ENCODE measurements at places on chromosomes 5 and 9.

DNA sequence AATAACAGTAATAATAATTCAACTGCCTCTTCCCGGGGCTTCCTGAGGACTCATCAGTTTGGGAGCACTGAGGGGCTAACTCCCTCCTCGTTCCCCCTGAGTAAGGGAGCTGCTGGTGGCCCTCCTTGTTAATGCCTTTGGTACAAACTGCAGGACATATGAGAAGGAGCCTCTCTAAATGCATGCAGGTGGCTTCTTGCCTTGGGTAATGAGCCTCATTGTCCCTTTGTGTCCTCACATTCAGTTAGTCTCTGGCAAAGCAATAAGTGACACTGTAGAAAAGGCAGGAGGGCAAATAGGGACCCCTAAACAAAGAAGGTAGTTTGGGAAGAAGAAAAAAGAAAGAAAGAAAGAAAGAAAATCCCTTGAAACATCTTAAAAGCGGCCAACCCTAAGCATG is 95.4 kb upstream of the ERCC6L2 start:
- DNase-seq = no peak

GRCh38 chr9:77597057-77597456 is 51.1 kb downstream of the GNA14 start:
- DNase-seq = no peak

DNA sequence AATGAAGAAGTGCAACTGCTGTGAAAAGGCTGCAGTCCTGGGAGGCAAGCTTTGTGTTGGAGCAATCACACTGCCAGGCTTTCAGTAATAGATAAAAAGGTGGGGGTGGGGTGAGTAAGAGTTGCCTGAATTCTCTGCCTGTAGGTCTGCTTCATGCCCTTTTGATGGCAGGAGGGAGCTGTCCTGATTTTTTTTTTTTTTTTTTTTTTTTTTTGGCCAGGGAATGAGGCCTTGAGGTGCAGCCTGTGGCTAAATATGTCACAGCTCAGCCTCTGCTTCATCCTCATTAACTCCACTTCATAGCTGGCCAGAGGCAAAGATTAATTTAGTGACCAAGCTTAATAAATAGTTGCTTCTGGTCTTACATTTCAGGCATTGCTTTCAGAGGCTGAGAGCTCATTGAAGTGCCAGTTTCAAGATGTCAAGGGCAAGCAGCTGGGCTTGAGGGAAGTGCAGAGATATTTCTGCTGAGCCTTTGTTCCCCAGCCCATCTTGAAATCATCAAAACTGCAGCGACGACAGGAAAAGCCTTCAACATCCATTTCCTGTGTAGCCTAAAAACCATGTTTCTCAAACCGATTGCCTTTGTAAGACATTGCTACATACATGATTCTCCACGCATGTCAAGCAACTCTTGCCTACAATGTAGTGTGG is 134.7 kb downstream of the MACIR start:
- no peak for DNase-seq

DNA sequence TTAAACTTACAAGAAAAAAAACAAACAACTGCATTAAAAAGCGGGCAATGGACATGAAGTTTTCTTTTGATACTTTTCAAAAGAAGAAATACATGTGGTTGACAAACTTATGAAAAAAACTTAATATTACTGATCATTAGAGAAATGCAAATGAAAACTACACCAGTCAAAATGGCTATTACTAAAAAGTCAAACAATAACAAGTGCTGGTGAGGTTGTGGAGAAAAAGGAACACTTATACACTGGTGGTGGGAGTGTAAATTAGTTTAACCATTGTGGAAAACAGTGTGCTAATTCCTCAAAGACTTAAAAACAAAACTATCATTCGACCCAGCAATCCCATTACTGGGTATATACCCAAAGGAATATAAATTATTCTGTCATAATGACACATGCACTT is 311.6 kb downstream of the ISL1 start:
- DNase-seq = no peak

- DNase-seq = no peak
Measured at GRCh38 chr5:127723571-127723970, 20.4 kb downstream of the CCDC192 start.

- DNase-seq = no peak
Measured at GRCh38 chr5:6492934-6493333, 44.3 kb downstream of the UBE2QL1 start.

DNA sequence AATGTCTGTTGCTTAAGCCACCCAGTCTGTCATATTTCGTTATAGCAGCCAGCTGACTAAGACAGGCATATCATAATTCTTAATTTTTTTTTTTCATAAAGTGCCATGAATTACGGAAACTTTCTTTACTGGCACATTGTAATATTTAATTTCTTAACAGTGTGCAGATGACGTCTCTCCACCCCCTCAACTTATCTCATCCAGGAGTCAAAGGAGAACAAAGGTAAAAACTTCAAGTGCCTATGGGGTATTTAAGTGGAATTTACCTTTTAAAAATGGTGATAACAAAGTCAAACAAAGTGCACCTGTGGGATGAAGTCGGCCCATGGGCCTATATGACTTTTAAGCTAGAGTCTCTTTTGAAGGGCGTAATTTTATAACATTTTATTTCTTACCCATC is 539.4 kb downstream of the CDH9 start:
- no peak for DNase-seq

- no peak for DNase-seq
Measured at GRCh38 chr5:176418251-176418650, 1.9 kb upstream of the CLTB start.

GRCh38 chr5:93343570-93343969 is 237.4 kb downstream of the NR2F1-AS1 start:
- DNase-seq = no peak

- no peak for DNase-seq
Measured at GRCh38 chr5:8050616-8051175, 181.7 kb downstream of the MTRR start.

GRCh38 chr5:172689801-172690200 is 48.7 kb downstream of the NEURL1B start:
- DNase-seq = no peak

DNA sequence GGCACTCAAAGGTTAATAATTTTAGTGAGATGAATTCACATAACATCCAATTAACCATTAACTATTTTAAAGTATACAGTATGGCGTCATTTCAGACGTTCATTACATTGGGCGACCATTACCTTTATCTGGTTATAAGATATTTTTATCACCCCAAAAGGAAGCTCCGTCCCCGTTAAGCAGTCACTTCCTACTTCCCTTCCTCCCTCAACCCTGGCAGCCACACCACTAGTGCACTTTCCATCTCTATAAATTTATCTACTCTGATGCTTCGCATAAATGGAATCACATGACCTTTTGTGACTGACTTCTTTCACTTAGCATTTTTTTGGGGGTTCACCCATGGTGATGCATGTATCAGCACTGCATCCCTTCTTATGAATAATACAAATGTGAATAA is 168.3 kb upstream of the PUM3 start:
- no peak for DNase-seq

DNA sequence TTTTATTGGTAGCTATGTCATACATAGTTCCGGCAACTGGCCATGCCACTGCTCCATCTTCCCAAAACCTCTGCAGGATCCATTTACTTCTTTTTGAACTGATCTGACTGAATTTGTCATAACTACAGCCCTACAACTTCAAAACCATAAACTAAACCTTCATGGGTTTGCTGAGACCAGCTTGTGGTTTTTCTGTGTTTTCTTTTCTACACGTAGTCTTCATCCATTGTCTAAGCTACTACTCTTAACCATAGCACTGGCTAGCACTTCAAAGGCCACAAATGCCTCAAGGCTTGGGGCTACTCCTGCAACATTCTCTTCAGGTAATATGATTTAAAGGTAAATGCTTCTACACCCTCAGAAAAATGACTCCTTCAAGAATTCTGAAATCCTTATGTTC is 9.0 kb upstream of the KIF2A start:
- no peak for DNase-seq

DNA sequence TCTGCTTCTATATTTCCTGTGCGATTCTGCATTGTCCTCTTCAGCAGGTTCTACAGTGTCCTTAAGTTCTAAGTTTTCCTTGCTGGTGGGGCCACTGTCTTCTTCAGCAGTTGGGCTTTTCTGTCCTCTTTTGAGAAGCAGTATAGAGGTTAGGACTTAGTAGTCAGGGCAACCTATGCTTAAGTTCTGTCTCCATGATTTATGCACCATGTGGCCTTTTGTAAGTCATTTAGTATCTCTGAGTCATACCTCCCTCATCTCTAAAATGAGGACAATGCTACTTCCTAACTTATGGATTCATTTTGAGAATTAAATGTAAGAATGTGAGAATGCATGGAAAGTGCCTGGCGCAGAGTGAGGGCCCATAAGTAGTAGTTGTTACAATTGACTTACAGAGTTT is 46.8 kb downstream of the GRIN3A start:
- no peak for DNase-seq

DNA sequence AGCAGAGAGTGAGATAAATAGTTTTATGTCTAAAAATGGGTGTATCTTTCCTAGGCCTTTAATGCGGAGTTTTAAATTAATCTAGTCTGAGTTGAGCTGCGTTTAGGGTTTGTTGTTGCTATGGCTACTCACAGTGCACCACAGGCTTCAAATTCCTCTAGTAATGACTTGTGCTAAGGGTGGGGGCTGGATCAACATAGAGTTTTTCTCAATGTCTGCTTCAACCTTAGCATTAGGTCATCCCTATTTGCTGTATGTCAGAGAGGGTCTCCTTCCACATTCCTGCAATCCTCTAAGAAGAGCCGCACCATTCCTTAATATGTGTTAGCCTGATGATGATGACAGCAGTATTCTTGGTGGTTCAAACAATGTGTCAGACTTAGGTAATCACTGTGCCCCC is 465.6 kb upstream of the KIF2A start:
- no peak for DNase-seq

GRCh38 chr5:135262364-135262763 is 136.7 kb downstream of the MACROH2A1 start:
- no peak for DNase-seq

DNA sequence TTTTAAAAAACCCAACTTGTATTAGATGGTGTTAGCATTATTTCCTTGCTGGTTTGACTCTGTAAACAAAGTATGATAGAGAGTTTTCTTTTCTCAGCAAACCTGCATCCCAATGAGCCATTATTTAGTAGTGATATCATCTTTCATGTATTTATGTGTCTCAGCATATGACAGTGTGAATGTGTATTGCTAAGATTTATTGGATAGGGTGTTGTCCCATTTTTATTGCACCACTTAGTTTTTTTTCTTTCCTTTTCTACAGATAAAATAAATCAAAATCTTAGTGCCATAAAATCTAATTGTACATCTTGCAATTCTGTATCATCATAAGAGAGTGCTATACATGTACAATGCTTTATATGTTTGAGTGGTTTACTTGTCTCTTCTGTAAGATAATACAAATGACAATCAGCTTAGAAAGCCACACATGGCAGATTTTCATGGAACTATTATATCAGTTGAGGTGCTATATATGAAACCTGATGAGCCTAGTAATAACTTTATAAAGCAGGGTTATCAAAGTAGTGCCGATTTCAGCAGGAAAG is 149.2 kb upstream of the CYLC2 start:
- DNase-seq = no peak

DNA sequence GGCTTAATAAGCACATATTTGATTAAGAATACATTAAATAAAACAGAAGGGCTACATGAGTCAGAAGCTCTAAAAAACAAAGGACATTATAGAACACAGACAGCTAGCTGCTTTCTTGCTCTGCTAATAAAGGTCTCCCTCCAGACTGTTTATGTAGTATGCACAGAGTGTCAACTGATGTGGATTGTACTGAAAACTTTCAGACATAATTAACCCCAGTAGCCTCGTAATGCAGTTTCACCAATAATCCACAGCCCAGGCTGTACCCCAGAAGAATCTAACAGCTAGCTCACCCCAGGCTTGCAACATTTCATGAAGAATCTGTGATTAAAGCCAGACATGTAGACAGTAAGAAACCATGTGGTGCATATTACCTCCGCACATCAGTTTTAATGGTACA is 30.8 kb downstream of the FGF10 start:
- no peak for DNase-seq

DNA sequence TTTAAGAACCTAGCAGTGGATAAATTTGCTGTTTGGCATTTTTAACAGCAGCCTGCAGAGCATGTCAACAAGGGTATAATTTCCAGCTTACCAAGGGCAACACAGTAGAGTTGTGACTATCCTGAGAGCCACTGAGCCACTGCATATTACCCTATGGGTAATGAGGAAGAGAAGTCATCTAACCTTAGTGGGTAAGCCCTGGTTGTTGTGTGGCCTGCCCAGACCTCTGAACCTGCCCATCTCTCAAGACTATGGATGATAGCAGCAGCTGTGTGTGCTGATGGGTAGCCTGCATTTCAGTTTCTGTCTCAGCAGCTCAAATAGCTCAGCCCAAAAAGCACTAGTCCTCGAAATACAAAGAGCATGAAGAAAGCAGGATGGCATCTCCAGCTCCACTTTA is 56.1 kb upstream of the PIP5K1B start:
- DNase-seq = no peak

DNA sequence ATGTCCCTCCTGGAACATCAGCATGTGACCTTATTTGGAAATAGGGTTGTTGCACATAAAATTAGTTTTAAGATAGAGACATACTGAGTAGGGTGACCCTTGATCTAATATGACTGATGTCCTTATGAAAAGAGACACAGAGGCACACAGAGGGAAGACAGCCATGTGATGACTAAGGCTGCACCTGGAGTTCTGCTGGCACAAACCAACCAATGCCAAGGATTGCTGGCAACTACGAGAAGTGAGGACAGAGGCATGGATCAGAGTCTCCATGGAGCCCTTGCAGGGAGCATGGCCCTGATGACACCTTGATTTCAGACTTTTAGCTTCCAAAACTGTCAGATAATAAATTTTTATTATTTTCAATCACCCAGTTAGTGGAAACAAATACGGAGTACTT is 101.9 kb downstream of the FBXL7 start:
- no peak for DNase-seq

GRCh38 chr5:179288809-179289185 is 56.5 kb downstream of the ADAMTS2 start:
- DNase-seq = no peak

- DNase-seq = no peak
Measured at GRCh38 chr5:135930029-135930948, 24.5 kb downstream of the LECT2 start.

DNA sequence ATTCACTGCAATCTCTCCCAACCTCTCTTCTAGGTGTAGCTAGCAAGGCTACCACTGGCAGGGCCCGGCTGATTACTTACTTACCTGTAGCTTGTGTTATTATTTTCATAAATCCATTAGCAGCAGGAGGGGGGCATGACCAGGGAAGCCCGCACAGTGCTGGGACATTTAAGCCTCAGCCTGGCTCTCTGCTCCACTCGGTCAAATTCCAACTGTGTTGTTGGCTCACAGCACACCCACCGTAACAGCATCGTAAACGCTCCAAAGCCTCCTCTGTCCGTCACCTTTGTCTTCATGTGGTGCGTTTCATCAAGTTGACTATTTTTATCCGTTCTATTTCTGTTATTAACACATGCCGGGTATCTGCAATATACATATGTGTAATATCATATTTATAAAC is 264.7 kb downstream of the NSG2 start:
- DNase-seq = no peak

DNA sequence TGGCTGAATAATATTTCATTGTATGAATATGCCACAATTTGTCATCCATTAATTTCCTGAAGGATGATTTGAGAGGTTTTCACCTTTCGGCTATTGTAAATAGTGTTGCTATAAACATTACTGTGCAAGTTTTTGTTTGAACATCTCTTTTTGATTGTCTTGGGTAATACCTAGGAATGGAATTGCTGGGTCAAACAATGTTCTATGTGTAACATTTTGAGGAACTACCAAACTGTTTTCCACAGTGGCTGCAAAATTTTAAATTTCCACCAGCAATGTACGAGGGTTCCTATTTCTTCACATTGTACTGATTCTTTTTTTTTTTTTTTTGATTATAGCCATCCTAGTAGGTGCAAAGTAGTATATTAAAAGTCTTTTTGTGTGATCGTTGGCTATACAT is 63.8 kb upstream of the ANKH start:
- DNase-seq = no peak

Data from cortex of kidney (tissue), 1 donor.